ENCODE measurements at places on chromosomes 11 and 22.

DNA sequence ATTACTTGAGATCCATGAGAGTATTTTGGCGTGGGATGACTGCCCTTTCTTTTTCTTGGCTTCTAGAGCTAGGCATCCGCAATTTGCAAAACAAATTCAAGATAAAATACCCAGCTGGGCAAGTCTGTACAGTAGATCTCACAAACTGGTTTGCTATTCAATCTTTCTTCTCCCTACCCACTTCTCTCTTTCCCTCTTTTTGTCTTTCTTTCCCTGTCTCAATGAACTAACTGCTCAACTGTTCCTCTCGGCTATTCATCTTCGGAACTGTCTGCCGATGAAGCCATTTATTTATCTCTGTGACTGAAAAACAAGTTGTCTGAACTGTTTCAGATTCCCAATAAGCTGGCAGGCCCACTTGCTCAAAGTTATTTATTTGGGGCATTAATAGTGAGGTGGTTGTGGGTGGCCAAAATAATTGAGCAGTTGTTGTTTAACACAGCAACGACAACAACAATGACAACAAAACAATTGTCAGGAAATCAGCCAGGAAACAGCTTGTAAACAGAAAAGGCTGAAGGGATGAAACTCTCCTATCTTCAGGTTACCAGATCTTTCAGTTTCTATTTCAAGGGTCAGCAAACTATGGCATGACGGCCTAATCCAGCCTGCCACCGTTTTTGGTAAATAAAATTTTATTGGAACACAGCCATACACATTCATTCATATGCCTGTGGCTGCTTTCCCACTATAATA, 76.0 kb upstream of the MTMR2 start:
- no peak for DNase-seq

DNA sequence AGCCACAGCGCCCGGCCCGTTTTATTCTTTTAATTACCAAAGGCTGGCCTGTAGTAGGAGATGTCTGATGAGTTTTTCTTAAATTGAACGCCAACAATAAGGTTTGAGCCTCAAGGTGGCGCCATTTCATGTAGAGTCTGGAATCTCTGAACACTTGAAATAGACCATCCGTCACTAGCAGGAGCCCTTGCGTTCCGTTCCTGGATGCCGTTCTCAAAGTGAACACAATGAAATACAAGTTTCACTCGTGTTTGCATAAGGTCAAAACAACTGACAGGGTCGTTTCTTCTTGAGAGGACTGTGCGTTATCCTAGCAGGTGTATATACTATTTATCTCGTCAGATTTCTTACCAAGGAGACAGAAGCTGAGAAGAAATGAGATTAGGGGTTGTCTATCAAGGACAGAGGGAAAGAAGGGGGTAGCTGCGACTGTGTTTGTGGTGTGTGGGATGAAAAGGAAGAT, 18.7 kb upstream of the SCGB1D1 start:
- DNase-seq, result peak; percentile 45

DNA sequence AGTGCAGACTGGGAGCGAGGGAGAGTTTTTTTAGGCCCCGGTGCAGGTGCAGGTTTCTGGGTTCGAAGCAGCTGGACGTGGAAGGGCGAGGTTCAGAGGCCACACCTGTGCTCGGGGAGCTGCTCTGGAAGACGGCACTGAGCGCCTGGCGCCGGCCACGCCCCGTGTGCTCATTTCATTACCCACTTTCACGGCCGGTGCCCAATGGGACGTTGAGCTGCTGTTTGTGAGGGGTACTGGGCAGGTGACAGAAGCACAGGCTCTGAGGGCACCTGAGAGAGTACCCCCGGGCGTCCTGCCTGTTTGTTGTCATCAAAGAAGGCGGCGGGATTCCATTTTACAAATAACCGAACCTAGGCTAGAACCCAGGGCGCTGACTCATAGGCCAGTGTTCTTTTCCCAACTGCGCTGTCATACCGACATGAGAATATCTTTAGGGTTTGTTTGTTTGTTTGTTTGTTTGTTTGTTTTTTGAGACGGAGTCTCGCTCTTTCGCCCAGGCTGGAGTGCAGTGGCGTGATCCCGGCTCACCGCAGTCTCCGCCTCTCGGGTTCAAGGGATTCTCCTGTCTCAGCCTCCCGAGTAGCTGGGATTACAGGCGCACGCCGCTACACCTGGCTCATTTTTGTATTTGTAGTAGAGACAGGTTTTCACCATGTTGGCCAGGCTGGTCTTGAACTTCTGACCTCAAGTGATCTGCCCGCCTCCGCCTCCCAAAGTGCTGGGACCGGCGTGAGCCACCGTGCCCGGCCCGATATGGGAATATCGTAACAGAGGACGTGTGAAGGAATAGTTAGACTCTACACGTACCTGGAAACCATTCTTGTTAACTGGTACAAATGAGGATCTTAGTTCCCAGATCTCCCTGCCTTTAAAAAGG, 16.6 kb upstream of the SPTBN2 start:
- DNase-seq, result no peak

DNA sequence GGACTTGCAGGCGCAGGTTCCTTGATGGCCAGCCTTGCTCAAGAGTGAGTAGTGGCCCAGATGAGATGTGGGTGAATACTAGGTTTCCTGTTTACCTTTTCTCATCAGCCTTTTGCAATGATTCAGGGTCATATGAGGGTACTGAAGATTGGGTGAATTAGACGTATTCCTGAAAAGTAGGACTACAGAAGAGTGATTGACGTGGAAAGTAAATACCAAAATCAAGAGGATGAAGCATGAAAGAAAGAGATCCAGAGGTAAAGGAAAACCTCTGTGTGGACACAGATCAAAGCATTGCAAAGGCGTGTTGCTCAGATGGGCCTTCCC, 59.9 kb downstream of the CYB5R2 start:
- no peak for DNase-seq

DNA sequence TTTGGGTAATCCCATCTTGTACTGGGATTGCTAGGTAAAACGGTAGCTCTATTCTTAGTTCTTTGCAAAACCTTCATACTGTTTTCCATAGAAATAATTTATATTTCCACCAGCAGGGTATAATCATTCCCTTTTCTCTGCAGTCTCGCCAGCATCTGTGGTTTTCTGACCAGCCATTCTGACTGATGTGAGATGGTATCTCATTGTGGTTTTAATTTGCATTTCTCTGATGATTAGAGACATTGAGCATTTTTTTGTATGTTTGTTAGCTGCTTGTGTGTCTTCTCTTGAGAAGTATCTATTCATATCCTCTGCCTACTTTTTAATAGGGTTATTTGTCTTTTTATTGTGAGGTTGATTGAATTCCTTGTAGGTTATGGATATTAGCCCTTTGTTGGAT, 220.9 kb downstream of the PGR start:
- no peak for DNase-seq

DNA sequence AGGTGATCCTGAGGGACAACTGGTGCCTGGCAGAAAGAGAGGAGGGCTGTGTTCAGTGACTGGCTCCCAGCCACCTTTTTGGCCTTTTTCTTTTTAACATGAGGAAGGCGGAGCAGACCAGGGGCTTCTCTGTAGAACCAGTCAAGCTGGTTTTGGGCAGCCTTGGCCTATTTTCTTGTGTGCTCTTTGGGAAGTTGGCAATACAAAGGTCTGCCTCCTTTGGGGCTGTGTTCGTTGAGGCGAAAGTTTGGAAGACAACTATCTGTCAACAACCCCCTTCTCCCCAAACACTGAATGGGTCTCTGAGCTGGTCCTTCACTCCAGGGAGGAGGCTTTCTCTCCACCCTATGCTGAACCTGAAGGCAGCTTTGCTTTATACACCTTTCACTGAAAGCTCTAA, 8.5 kb downstream of the MARK2 start:
- no peak for DNase-seq

GRCh38 chr11:12186701-12187100, 76.3 kb downstream of the MICAL2 start:
- no peak for DNase-seq

- DNase-seq, result no peak
Measured at GRCh38 chr11:3123305-3123704, 41.8 kb downstream of the OSBPL5 start.

GRCh38 chr11:1335264-1335810, 25.9 kb upstream of the TOLLIP start:
- no peak for DNase-seq

DNA sequence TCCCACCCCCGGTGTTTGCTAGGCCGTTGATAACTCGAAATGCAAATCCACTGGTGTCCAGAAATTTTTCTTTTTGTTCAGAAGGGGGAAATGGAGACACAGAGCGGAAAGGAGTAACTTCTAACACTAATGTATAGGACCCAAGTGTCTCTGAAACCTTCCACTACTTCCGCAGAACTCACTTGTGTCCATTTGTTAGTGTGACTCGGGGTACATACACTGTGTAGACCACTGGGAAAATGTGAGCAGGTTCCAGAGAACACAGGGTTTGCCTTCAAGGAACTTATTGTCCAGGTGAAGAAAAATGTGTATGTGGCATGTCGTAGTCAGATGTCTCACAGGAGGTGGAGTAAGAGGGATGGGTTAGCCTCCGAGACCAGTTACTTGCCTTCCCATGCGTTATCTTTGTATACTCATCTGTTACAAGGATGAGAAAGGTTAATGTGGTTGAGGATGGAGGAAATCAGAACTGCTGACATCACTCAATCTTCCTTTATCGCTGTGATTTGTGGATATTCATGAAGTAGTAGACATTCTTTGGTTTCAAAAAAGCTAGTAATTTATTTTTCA, 857 bp downstream of the ARCN1 start:
- no peak for DNase-seq

DNA sequence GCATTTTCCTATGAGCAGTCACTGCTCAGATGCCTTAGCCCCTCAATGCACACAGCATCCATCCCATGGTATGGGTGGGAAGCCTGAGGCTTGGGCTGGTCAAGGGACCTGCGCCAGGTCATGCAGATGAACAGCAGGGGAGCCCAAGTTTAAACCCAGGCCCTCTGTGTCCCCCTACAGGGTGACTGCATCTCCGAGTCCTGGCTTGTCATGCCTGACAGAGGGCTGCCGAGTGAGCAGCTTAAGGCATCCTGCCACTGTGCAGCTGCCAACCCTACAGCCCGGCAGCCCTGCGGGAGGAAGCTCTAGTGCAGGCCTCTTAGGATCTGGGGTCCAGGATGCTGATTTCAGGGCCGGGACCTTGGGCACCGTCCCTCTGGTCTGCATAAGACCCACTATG, 10.0 kb downstream of the IL2RB start:
- no peak for DNase-seq

DNA sequence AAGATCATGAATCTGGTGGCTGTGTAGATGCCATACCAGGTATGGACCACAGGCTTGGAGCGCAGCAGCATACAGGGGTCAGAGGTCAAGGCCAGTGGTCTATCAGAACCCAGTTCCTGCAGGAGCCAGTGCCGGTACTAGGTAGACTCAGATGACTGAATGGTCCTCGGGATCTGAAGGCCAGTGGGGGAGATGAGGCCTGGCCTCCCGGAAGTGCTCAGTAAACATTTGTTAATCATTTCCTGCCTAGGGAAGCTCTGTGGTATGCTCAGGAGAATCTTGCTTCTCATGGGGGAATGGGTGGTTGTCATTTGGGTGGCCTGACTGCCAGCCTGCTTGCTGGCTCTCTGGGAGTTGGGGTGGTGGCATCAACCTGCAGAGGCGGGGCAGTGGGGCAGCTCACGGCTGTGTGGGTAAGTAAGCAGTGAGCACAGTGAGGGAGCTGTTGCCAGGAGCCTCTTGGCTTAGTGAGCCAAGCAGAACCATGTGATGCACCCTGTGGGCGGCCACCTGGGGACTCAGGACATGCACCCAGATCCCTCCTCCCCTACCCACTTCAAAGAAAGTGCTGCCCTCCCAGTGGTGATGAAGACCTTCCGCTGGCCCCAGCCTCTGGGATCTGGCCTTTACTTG, 33.0 kb downstream of the PTPRJ start:
- no peak for DNase-seq

- DNase-seq, result no peak
Measured at GRCh38 chr22:30123463-30123862, 43.2 kb downstream of the HORMAD2 start.

DNA sequence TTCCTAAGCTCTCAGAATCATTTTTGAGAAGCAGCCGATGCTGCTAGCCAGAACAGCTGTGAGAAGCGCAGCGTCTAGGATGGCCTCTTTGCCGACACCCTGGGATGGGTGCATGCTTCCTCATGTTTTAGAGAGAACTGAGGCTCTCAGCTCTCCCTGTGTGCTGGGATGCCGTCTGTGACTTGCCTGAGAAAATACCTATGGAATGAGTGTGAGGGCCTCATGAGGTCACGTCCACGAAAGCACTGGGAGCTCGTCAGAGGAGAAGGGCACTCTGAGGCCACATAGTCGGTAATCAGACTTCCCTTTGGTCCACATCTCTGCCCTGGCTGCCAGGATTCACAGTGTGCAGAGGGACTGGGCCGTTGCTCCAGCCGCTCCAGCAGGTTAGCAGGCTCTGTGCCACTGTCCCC, 54.7 kb downstream of the MICAL3 start:
- no peak for DNase-seq

- no peak for DNase-seq
Measured at GRCh38 chr11:10539339-10539738, 1.6 kb downstream of the RNF141 start.

- no peak for DNase-seq
Measured at GRCh38 chr22:23109441-23109978, 32.3 kb downstream of the RSPH14 start.

DNA sequence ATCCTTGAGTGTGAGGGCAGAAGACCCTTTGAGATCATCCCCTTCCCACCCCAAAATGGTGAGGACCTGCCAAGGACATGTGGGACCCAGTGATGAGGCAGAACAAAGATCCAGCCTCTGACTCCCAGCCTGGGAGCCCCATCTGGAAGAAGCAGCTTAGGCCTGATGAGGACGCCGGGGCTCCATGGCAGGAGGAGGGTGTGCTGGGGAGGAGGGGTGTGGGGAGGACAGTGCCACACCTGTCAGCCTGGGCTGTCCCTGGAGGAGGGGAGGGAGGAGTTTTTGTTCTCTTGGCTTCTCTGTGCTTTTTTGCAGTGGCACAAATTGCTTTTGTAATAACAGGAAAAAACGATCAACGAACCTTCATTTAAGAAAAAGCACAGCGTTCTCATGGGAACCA, 44.4 kb upstream of the DAGLA start:
- no peak for DNase-seq

GRCh38 chr22:49142296-49142695, 685.4 kb downstream of the BRD1 start:
- DNase-seq, result no peak

DNA sequence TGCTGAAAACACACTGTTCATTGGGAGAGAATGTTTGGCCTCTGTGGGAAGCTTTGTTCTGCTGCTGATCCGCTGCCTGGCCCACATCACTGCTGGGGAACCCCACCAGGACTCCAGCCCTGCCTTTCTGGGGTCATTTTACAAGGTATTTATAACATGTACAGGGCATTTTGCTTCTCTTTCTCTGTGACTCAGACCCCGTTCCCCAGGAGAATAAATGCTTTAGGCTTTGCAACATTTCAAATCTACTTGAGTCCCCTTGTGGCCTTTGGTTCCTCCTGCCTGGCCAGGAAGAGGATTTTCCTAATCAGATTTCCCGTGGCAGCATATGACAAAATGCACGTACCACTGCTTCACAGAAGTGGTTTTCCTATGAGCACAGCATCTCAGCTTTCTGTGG, 43.0 kb downstream of the BTG4 start:
- no peak for DNase-seq

DNA sequence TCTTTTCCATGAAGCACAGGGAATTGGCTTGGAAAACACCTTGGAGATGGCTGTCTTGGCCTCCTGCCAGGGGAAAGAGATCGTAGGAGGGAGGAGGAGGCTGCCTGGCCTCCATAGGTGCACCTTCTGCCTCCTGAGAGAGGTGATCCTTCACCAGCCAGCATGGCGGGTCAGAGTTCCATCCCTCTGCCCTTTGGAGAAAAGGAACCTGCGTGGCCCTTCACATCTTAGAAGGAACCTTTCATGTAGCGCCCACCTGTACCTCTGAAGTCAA, 58.2 kb upstream of the DRD2 start:
- no peak for DNase-seq

- DNase-seq, result peak; percentile 70
Measured at GRCh38 chr11:10293423-10294289, at the start of gene SBF2. TSS of gene SBF2 (minus strand) at chr11:10294219. CDS start at chr11:10294069, 150 bp downstream.

All from activated CD4-positive, alpha-beta T cell treated with anti-CD3 and anti-CD28 coated beads for 1 hour (primary cell).